ENCODE measurements at places on chromosomes 3 and 15. TPM values are rescaled to one million over a fixed set of nuclear protein-coding genes. Genes with fewer than 3 reads are reported as not detected.

The ELP6 gene
- polyA plus RNA-seq = 45.8 TPM

The ITIH3 gene
- 0.05 TPM for polyA plus RNA-seq

The TPM1 gene
- 1,732 TPM for polyA plus RNA-seq

The SPSB4 gene
- not detected for polyA plus RNA-seq

GRCh38 chr15:91970142-91970541 lies 116.6 kb downstream of the SLCO3A1 start:
- peak; percentile 28 for DNase-seq

DNA sequence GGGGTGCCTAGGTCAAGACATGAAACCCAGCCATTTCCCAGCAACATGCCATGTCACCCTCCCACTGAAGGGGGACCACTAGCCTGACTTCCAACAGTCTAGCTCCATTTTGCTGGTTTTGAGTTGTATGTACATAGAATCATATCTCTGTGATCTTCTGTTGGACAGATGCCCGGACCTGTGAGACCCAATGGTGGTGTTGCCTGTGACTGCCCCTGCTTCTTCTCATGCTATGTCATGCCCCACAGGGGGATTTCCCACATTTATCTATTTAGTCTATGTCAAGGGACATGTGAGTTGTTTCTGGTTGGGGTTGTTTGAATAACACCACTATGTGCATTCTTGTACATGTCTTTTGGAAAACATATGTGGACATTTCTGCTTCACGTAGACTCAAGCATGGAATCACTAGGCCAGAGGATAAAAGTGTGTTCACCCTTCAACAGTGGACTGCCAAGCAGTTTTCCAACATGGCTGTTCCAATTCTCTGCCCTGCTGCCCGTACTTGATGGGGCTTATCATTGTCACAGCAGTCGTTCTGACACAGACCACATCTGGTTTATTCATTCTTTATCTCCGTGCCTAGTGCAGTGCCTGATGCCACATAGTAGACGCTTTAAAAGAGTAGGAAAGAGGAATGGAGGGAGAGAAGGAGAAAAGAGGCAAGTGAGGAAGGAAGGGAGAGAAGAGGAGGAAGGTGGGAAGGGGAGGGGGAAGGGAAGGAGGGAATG lies 114.4 kb downstream of the TPRA1 start:
- no peak for DNase-seq
